Activated CD4-positive, alpha-beta T cell treated with anti-CD3 and anti-CD28 coated beads, Interleukin-2, amount 10 ng/mL, durations not matched to agents 7 days and 5 days (primary cell): ENCODE measurements at places on chromosomes 1 and 21. TPM values are rescaled to one million over a fixed set of nuclear protein-coding genes. Genes with fewer than 3 reads are reported as not detected.
A peak's percentile ranks its signal among the peaks of the same experiment; 100 is the strongest.

GRCh38 chr1:235954306-235955283 lies 87.9 kb upstream of the LYST start:
- peak overlapping the region; percentile 27 for H3K27ac ChIP-seq
- peaks cover 36% of the 10 kb centered on the region for H3K4me1 ChIP-seq
- H3K36me3 ChIP-seq: no peaks in the 10 kb centered on the region
- H3K4me3 ChIP-seq: no peak overlapping the region
- peak; percentile 46 for DNase-seq
- H3K27me3 ChIP-seq: no peaks in the 10 kb centered on the region

DNA sequence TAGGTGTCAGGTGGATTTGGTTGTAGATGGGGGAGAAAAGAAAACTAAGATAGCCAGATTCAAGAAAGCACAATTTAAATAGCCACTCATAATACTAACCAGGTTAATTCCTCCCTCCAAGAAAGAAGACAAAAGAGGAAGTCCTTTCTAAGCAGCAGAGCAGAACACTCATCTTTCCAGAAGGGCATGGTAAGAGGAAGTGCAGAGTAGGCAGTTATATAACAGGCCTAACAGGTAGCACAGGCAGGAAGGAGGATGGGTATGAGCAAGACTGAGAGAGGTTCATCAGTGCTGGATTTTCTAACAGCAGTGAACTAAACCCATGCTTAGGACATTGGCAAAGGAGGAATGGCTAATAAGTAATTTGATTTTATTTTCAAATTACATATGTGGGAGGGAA lies 517.5 kb downstream of the PLPP3 start:
- H3K27me3 ChIP-seq: no peaks in the 10 kb centered on the region
- no peak for DNase-seq
- no peak overlapping the region for H3K27ac ChIP-seq
- H3K36me3 ChIP-seq: no peaks in the 10 kb centered on the region

- no peak overlapping the region for H3K4me3 ChIP-seq
- no peaks in the 10 kb centered on the region for H3K36me3 ChIP-seq
- H3K27me3 ChIP-seq: no peaks in the 10 kb centered on the region
- peaks cover 17% of the 10 kb centered on the region for H3K4me1 ChIP-seq
Observed at GRCh38 chr1:9534953-9535352, 4.3 kb upstream of the SLC25A33 start.

Gene FMOD
- not detected for total RNA-seq

GRCh38 chr1:38073534-38074301 lies 27.1 kb upstream of the POU3F1 start:
- no peak for DNase-seq
- H3K27ac ChIP-seq: no peak overlapping the region
- H3K36me3 ChIP-seq: no peaks in the 10 kb centered on the region

- H3K27ac ChIP-seq: no peak overlapping the region
- H3K4me3 ChIP-seq: no peak overlapping the region
- no peak for DNase-seq
- peaks cover 4% of the 10 kb centered on the region for H3K36me3 ChIP-seq
Observed at GRCh38 chr1:230074270-230074669, 7.2 kb downstream of the GALNT2 start.

- H3K4me1 ChIP-seq: peaks cover 58% of the 10 kb centered on the region
- H3K27ac ChIP-seq: peak overlapping the region; percentile 47
- no peaks in the 10 kb centered on the region for H3K27me3 ChIP-seq
- no peak overlapping the region for H3K4me3 ChIP-seq
- DNase-seq: no peak
- H3K36me3 ChIP-seq: peaks cover 59% of the 10 kb centered on the region
Observed at GRCh38 chr1:9676815-9677393, 25.4 kb downstream of the PIK3CD start.

DNA sequence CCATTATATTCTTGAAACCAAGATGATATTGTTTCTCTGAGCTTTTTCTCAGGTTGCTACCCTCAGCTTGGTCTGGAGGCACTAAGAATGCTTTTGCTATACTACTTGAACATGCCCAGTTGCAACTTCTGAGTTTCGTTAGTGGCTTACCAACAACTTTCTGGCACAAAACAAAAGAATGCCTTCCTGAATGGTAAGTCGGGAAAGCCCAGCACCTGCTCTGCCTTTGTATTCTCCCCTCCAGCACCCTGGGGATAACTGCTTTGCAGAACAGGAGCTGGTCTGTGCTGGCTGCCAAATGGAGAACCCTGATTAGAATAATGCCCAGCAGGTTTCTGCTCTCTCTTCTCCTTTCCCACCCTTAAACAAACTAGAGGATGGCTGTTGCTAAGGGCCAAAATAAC lies 149.3 kb downstream of the TGFB2 start:
- DNase-seq: no peak
- no peaks in the 10 kb centered on the region for H3K4me1 ChIP-seq
- H3K27me3 ChIP-seq: no peaks in the 10 kb centered on the region
- H3K4me3 ChIP-seq: no peak overlapping the region
- no peak overlapping the region for H3K27ac ChIP-seq

- peaks cover 1% of the 10 kb centered on the region for H3K27me3 ChIP-seq
- H3K36me3 ChIP-seq: peaks cover 18% of the 10 kb centered on the region
- peak overlapping the region; percentile 96 for H3K27ac ChIP-seq
- peaks cover 96% of the 10 kb centered on the region for H3K4me1 ChIP-seq
- H3K4me3 ChIP-seq: peak overlapping the region; percentile 75
Observed at GRCh38 chr1:18949686-18950400, 6.6 kb downstream of the IFFO2 start.

DNA sequence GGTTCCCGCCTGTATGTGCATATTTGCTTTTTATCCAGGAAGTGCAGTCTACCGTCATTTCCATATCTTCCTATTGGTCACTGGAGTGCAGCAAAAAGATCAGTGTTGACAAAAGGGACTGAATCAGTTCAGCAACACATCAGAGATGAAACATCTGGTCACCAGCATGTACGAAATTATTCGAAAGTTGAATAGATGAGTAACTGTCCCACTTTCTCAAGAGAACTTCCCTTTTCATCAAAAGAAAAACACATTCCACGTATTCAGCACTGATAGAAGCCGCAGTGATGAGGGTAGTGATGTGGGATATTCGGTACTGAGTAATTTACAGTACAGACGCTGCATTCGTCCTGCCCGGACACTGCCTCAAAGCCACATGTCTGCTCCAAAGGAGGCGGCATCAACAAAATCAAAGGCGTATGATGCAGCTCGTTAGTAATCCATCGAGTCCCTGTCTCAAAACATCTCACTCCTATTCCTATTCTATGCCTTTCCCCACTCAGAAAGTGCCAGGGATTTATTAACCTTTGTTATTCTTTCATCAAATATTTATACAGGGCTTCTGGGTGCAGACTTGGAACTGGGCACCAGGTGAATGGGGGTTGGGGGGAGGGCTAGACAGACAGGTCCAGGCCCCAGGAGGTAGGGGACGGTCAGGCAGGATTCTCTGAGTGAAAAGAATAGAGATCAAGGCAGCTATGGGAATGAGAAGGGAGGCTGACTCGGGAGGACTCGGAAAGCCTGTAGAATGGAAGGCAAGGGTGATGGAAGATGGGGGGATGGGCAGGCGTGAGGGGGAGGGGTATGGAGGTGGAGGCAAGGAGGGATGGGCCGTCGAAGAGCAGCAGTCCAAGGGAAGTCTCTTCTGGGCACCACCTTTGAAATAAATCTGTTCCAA lies 79.5 kb upstream of the SLC45A1 start:
- no peak for DNase-seq
- no peak overlapping the region for H3K4me3 ChIP-seq
- H3K27me3 ChIP-seq: no peaks in the 10 kb centered on the region
- H3K4me1 ChIP-seq: no peaks in the 10 kb centered on the region
- no peak overlapping the region for H3K27ac ChIP-seq

Gene CELA2B
- total RNA-seq: not detected

Gene ZNF644
- 51.6 TPM for total RNA-seq

GRCh38 chr1:56547473-56547872 lies 31.9 kb downstream of the PLPP3 start:
- no peaks in the 10 kb centered on the region for H3K36me3 ChIP-seq
- H3K4me1 ChIP-seq: no peaks in the 10 kb centered on the region
- no peak overlapping the region for H3K4me3 ChIP-seq
- DNase-seq: no peak
- no peak overlapping the region for H3K27ac ChIP-seq

DNA sequence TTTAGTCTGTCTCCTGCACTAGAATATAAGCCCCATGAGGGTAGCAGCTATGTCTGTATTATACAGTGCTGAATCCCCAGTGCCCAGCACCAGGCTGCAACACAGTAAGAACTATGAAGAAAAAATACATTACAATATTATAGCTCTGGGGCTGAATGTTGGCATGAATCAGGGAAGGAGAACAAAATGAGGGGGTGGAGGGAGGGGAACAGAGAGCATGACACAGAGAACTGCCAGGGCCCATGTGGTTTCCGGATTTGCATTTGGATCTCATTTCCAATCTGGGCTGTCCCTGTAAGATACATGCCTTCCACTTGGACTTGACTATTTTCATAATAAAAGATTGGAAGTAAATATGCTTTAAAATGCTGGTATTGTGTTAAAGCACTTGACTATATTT lies 35.8 kb downstream of the C1orf198 start:
- H3K4me3 ChIP-seq: no peak overlapping the region
- no peak for DNase-seq
- peaks cover 2% of the 10 kb centered on the region for H3K27me3 ChIP-seq
- no peak overlapping the region for H3K27ac ChIP-seq

Gene DMBX1
- not detected for total RNA-seq

- no peaks in the 10 kb centered on the region for H3K27me3 ChIP-seq
- H3K27ac ChIP-seq: no peak overlapping the region
- H3K4me3 ChIP-seq: no peak overlapping the region
- peaks cover 26% of the 10 kb centered on the region for H3K36me3 ChIP-seq
- no peaks in the 10 kb centered on the region for H3K4me1 ChIP-seq
Observed at GRCh38 chr1:1315435-1315954, 7.1 kb downstream of the PUSL1 start.

DNA sequence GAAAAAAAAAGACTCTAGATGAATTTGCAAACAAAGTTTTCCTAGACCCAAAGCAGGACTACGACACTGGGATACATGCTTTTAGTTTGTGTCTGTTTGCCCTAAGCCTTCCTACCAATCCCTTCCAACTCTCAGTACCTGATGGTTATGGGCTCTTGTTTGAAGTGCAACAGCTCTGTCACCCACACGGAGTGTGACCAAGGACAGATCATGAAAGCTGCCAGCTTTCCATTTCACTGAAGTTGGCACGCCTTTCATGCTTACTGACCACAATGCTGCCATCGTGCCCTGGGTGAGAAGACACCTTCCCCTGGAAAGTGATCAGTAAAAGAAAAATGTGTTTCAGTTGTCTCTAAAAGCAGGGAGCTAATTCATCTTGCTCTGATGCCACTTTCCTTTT lies 312.5 kb upstream of the PTBP2 start:
- H3K4me1 ChIP-seq: no peaks in the 10 kb centered on the region
- H3K27me3 ChIP-seq: no peaks in the 10 kb centered on the region
- H3K27ac ChIP-seq: no peak overlapping the region
- no peak overlapping the region for H3K4me3 ChIP-seq
- DNase-seq: no peak

DNA sequence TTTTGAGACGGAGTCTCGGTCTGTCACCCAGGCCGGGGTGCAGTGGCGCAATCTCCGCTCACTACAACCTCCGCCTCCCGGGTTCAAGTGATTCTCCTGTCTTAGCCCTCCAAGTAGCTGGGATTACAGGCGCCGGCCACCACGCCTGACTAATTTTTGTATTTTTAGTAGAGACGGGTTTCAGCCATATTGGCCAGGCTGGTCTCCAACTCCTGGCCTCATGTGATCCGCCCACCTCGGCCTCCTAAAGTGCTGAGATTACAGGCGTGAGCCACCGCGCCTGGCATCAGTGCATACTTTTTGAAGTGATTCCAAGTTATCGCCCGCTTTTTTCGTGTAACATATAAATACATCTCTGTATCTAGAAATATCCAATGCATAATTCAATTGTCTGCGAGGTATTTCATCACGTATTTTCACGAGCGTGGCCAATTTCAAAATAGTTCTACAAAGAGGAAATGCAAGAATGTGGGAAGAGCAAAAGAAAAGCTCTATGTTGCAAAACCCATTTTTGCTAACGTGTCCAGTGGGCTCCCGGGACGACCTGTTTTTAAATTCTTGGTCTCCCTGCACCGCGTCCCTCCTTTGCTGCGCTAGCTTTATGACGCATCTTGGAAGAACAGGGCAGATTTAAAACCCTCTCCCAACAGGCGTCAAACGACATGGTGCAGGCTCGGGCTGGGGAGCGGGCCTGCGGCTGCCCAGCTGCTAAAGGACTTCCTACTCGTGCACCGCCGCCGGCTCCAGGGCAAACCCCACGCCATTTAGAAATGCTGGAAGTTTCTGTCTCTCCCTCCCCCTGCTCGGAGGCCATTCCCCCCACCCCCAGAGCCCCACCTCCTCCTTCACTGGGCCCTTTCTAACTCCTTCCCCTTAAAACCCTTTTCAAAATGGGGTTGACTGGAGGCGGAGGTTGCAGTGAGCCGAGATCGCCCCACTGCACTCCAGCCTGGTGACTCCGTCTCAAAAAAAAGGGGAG lies 923 bp upstream of the IFNGR2 start:
- peaks cover 25% of the 10 kb centered on the region for H3K27me3 ChIP-seq
- H3K4me1 ChIP-seq: peaks cover 33% of the 10 kb centered on the region
- peaks cover 8% of the 10 kb centered on the region for H3K36me3 ChIP-seq
- H3K27ac ChIP-seq: peak overlapping the region; percentile 71
- peak overlapping the region; percentile 73 for H3K4me3 ChIP-seq

Gene SLC9C2
- total RNA-seq: not detected

GRCh38 chr1:202576816-202577215 lies 133.4 kb downstream of the SYT2 start:
- no peak overlapping the region for H3K27ac ChIP-seq
- DNase-seq: no peak
- no peak overlapping the region for H3K4me3 ChIP-seq
- no peaks in the 10 kb centered on the region for H3K27me3 ChIP-seq

GRCh38 chr1:215501496-215501895 lies 65.6 kb upstream of the KCTD3 start:
- H3K27me3 ChIP-seq: peaks cover 4% of the 10 kb centered on the region
- no peak for DNase-seq
- no peaks in the 10 kb centered on the region for H3K4me1 ChIP-seq
- H3K4me3 ChIP-seq: no peak overlapping the region
- H3K27ac ChIP-seq: no peak overlapping the region
- H3K36me3 ChIP-seq: no peaks in the 10 kb centered on the region

Gene C1QA
- total RNA-seq: not detected

DNA sequence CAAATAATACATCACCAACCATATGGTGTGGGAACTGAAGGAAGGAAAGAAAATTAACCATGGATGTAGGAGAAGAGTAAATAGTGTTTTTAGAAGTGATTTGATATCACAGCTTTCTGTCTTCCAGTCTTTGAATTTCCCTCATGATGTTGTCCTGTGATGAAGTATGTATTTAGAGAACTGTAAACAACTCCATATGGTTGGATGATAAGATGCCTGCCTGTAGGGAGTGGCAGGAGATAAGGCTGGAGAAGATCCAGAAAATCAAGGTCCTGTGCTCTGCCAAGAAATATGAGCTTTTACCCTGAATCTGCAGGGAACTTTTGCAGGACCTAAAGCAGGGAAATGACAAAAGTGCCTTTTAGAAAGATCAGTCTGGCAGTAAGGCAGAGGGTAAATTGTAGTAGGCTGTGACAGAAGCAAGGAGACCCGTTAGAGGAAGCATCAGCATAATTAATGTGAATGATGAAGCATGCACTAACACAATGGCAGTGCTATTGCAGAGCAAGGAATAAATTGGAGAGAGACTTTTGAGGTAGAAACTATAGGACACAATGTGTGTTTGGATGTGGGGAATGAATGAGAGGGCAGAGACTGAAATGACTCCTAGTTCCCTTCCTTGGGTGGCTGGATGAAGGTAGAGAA lies 21.9 kb downstream of the CEPT1 start:
- no peaks in the 10 kb centered on the region for H3K27me3 ChIP-seq
- no peak overlapping the region for H3K27ac ChIP-seq
- H3K4me1 ChIP-seq: peaks cover 6% of the 10 kb centered on the region
- peaks cover 39% of the 10 kb centered on the region for H3K36me3 ChIP-seq
- no peak overlapping the region for H3K4me3 ChIP-seq
